ENCODE measurements at places on chromosomes 16 and 17. TPM values are rescaled to one million over a fixed set of nuclear protein-coding genes. Genes with fewer than 3 reads are reported as not detected.

The KLHDC4 gene
- 21.1 TPM for total RNA-seq

The RDM1 gene
- total RNA-seq = 1.4 TPM

The PYCARD gene
- 235 TPM for total RNA-seq

The ABCA8 gene
- 0.21 TPM for total RNA-seq

The DNAH17 gene
- under 0.01 TPM for total RNA-seq

The DNAAF1 gene
- not detected for total RNA-seq

The EVPL gene
- total RNA-seq = 28.2 TPM

The PER1 gene
- 25.4 TPM for total RNA-seq

The STX1B gene
- 0.72 TPM for total RNA-seq

The GFAP gene
- not detected for total RNA-seq

The KRT24 gene
- total RNA-seq = 0.21 TPM

The COA3 gene
- 71.3 TPM for total RNA-seq

The IRX3 gene
- total RNA-seq = 3.4 TPM

The SLC16A13 gene
- total RNA-seq = 0.85 TPM

The MPO gene
- total RNA-seq = not detected

The TTYH2 gene
- total RNA-seq = 2.2 TPM

The CX3CL1 gene
- not detected for total RNA-seq

The SYCE1L gene
- total RNA-seq = 2.2 TPM

The CHTF8 gene
- 62.7 TPM for total RNA-seq

The OTOA gene
- not detected for total RNA-seq

The CCL11 gene
- not detected for total RNA-seq

The MATCAP1 gene
- total RNA-seq = 3.6 TPM

The WNT9B gene
- not detected for total RNA-seq

The TBC1D28 gene
- total RNA-seq = not detected

The ACSM2A gene
- total RNA-seq = not detected

The BCL6B gene
- total RNA-seq = under 0.01 TPM

All from tracheal epithelial cell (primary cell).